ENCODE measurements at places on chromosomes 5 and 9.
A peak's percentile ranks its signal among the peaks of the same experiment; 100 is the strongest.

DNA sequence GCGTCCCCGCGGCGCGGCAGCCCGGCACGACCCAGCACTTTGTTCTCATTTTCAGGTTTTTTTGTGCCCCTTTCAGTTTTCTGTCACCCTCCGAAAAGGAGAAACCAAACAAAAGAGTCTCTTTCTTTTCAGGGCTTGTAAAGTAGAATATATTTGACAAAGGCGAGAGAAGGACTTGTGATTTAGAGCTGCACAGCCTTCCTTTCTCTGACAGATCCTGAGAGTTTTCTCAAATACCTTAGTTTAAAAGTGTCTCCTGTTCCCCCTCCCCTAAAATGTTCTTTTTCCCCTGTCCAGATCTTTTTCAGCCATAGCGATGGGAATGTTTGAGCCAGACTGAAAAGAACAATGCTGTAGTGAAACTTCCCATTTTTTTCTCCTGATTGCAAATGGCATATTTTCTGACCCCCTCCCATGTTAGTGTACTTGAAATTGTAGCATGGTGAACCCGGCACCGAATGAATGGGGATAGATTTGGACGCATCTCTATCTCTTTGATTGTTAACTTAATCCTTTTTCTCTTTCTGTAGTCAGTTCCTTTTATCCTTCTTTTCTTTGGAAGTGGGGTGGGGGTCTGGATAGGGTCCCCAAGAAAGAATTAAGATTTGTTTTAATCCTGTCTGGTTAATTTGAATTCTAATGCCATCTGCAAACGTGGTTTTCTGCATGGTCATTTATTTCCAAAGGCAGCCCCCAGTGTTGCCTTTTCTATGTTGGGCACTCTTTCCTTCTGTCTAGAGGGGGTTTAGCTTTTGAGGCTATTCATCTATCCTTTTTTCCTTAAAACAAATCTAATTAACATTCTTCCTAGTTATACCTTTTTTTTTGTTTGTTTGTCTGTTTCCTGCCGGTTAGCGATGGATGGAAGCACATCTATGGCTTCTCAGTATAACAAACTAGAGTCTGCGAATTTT lies 2.2 kb downstream of the ZSWIM6 start:
- DNase-seq, result no peak

DNA sequence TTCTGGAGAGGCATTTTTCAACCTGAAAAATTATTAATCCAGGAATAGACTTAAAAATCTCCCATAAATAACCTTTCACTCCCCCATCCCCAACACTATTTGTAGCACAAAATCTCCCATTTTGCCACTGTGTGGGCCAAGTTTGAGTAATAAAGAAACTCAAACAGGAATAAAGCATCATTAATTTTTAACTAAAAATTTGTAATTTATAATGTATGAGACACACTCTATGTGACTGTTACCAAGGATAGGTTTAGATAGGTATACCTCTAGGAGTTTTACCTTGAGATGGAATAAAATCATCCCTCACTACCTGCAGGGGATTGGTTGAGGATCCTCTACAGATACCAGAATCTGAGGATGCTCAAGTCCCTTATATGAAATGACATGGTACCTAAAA lies 30.1 kb downstream of the CHD1 start:
- no peak for DNase-seq

DNA sequence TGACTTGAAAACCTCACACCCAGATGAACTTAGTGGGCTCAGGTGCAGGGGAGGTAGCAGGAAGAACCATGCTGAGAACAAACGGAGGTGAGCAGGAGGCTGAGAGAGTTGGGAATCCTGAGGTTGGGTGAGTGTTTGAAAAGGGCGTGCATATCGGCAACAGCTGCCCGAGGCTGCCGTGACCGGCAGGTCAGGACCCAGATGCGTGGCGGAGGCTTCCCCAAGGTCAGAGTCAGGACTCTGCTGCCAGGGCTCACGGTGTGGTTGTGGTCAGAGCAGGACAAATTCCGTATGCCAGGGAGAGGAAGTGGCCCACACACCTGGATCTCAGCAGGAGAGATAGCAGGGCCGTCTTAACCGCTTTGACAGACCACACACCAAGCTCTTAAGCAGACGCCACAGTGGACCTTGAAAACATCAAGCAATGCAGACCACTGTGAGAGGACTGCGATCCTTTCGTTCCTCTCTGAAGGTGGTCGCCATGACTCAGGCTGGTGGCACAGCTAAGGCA lies 43.1 kb downstream of the ADAMTS16 start:
- DNase-seq, result no peak

- DNase-seq, result no peak
Observed at GRCh38 chr9:124105266-124105665, 93.7 kb downstream of the LHX2 start.

DNA sequence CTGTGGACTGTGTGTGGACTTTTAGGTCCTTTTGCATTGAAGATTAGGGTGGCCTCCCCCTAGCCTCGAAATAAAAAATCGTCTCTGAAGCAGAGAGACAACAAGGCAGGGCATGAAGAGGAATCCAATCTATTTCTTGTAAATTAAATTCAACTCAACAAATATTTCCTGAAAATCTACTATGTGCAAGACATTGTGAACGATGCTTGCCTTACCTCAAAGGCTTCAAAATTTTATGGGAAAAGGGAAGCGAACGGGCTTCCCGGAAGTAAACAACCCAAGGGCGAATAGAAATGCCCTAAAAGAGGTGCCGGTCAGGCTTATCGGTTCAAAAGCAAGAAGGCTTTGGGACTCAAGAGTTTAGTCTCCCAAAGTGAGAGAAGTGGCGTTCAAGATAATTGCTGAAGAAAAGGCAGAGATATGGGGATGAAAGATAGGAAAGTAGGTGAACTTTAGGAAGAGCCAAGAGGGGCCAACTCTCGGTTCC lies 525 bp downstream of the KIF24 start:
- no peak for DNase-seq

- no peak for DNase-seq
Observed at GRCh38 chr5:8462565-8462964, 593.6 kb downstream of the MTRR start.

DNA sequence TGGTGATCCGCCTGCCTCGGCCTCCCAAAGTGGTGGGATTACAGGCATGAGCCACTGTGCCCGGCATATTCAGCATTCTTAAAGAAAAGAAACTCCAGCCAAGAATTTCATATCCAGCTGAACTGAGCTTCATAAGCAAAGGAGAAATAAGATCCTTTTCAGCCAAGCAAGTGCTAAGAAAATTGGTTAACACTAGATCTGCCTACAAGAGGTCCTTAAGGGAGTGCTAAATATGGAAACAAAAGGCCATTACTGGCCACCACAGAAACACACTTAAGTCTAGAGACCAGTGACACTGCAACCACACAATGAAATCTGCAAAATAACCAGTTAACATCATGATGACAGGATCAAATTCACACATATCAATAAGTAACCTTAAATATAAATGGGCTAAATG lies 331.5 kb downstream of the MAN2A1 start:
- no peak for DNase-seq

DNA sequence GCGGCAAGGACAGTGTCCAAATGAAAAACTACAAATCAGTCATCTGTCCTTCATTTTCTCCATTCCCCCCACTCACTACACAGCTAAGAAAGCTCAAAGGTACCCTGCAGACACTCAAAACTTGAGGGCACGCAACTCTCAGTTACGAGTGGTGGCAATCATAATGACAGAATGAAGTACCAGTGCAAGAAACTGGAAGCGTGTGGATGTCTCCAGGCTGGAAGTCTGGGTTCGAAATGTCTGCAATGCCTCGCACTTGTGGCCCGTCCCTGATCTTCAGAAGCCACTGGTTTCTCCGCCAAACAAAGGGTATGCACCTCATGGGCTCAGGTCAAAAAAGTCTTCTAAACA lies 597 bp upstream of the CENPH start:
- no peak for DNase-seq

GRCh38 chr5:159525117-159525516 lies 194.8 kb upstream of the IL12B start:
- peak; percentile 43 for DNase-seq

- DNase-seq, result no peak
Observed at GRCh38 chr9:105273731-105274130, 29.3 kb downstream of the SLC44A1 start.

GRCh38 chr5:156421798-156422197 lies 94.8 kb downstream of the SGCD start:
- no peak for DNase-seq

- DNase-seq, result no peak
Observed at GRCh38 chr5:3226196-3226920, 369.3 kb upstream of the IRX1 start.

All from choroid plexus epithelial cell (primary cell).